Stimulated activated CD8-positive, alpha-beta memory T cell treated with anti-CD3 and anti-CD28 coated beads, Interleukin-15, amount 100 ng/mL, for 24 hours (primary cell): ENCODE measurements at places on chromosomes 12 and 14.
A peak's percentile ranks its signal among the peaks of the same experiment; 100 is the strongest.

- DNase-seq = no peak
These were observed 12.8 kb downstream of the TDG start for GRCh38 chr12:103978384-103978982.

- peak; percentile 8 for DNase-seq
These were observed 9.0 kb upstream of the OR6J1 start for GRCh38 chr14:22653012-22653621.

- no peak for DNase-seq
These were observed 9.0 kb downstream of the TPH2 start for GRCh38 chr12:71947645-71948105.

- peak; percentile 70 for DNase-seq
These were observed 131.6 kb downstream of the KSR2 start for GRCh38 chr12:117836999-117837736.

GRCh38 chr12:12450043-12450471, 93.2 kb downstream of the BORCS5 start:
- DNase-seq = no peak

- no peak for DNase-seq
These were observed 226.2 kb upstream of the LHX5 start for GRCh38 chr12:113697651-113698509.

DNA sequence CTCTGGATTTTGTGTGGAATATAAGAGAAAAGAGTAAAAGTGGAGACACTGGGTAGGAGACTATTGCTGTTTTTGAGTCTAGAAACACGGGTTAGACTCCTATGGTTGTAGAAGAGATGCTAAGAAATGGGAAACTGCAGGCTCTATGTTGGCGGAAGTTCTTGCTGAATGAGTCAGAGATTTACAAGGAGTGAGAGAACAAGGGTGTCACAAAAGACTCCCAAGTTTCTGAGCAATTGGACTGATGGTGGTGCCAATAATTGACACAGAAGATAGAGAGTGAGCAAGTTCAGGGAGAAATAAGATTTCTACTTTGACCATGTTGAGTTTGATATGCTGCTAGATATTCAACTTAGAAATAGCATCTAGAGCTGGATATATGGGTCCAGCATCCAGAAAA, 2.6 kb upstream of the PRKD1 start:
- no peak for DNase-seq

- DNase-seq = no peak
These were observed 1.6 kb downstream of the BORCS5 start for GRCh38 chr12:12358528-12358927.

GRCh38 chr12:99370421-99371138, 277.0 kb upstream of the GARIN6 start:
- no peak for DNase-seq

GRCh38 chr14:57085801-57086200, 182.9 kb downstream of the EXOC5 start:
- DNase-seq = no peak

DNA sequence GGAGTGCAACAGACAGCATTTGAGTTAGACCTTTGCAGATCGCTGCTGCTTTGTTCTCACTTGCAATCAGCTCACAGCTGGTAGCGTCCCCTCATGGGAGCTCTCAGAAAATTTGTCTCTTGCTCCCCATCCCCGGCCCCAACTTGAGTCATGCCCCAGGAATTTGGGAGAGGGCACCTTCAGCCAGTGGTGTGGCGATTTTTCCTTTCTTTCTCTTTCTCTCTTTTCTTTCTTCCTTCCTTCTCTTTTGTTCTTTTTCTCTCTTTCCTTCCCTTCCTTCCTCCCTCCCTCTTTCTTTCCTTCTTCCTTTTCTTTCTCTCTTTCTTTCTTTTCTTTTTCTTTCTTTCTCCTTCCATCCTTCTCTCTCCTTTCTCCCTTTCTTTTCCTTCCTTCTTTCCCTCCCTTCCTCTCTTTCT, 34.2 kb upstream of the MAP1LC3B2 start:
- DNase-seq = no peak

- DNase-seq = peak; percentile 98
These were observed 734 bp downstream of the FOXN3 start for GRCh38 chr14:89416002-89416995.

DNA sequence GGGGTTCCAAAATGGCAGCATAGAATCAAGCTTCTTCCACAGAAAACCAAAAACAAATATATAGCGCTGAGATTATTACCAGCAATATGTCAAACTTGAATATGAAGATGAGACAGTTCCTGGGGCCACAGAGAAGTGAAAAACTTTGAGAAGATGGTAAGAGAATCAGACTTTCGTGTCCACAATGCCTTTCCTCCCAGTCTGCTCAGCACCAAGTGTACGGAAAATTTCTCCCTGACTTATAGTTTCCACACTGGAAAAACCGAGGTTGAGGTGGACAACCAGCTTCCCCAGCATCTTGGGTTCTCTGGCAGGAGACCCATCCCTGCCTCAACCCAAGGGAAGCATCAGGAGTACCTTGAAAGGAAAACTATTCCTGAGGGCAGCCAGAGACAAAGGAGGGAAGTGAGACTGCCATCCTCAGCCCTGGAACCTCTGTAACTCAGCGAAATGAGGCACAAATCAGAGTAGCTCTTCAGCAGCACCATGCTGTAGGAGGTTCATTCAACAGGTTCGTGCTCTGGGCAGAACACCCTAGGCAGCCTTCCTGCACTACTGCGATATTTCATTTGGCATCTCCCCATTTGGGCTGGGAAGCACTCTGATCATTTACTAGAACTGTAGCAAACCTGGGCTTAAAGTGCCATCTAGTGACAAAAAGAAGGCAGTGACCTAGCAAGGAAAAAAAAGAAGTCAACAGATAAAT, 52.4 kb upstream of the CAPRIN2 start:
- DNase-seq = no peak

- DNase-seq = no peak
These were observed 134.8 kb downstream of the DUSP6 start for GRCh38 chr12:89217472-89217871.

DNA sequence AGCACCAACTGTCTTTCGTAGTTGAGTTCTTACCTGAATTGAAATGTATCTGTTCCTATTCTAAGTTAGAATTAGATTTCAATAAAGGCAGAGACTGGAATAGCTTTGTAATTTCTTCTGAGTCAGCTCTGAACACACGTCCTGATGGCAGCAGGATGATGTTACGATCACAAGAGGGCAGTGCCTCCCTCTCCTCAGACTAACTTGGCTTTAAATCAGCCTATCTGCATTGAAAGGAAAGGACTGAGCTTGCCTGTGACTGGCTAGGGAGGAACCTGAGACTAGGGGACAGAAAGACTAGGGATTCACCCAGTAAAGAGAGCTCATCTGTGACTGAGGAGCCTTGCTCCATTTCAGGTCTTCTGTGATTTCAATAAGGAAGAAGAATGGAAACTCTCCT, 323.7 kb upstream of the OR4E1 start:
- DNase-seq = no peak

GRCh38 chr12:87066326-87066725, 810.1 kb upstream of the MGAT4C start:
- no peak for DNase-seq

GRCh38 chr12:51388069-51388799, 3.0 kb downstream of the GALNT6 start:
- no peak for DNase-seq

DNA sequence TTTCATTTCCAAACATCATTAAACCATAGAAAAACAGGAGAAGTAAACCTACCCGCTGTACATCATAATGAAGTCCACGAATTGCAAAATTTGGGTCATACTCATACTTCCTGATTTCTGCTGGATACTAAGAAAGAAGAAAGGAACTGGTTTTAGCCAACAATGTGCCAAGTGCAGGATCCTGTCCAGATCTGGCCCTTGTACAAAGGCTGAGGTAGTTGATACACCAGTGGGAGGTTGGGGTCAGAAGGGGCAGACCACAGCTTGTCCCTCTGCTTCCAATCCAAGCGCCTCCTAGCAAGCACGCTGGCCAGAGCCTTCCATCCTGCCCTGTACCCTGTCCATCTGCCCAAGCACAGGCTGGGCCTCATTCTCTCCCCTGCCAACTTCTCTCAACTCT, 34.2 kb downstream of the NT5DC3 start:
- DNase-seq = no peak

GRCh38 chr14:68246074-68246785, 426.7 kb downstream of the RAD51B start:
- DNase-seq = no peak

DNA sequence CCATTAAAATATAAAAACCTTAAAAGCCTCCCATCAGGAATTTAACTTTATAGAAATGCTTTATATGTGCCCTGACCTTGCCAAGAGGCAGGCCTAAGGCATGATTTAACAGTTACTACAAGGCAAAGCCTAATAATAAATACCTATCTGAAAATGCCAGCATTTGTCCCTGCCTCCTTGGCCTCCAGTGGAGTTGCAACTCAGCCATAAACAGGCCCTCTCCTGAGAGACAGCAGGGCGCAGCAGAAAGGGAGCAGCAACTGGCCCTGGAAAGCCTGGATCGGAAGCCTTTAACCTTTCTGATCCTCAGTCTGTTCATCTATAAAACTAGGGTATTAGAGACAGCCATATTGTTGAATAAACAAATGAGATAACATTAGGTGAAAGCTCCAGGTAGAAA, 324.4 kb downstream of the PAWR start:
- no peak for DNase-seq

GRCh38 chr12:68158432-68158831, 1.1 kb downstream of the IFNG start:
- no peak for DNase-seq

DNA sequence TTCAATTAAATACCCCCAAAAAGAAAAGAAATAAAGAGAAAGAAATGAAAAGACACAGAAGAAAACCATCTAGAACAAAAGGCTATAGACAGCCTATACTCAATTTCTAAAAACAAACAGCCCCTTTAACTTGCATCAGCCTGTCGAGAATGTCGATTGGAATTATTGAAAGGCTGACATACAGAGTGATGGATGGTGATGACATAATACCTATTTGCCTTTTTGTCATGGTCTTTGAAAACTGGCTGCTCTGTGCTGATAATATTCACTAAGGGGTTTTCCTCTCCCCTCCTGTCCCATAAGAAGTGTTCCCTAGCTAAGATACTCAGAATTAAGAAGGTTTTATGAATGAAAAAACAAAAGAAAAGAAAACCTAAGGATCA, 393.7 kb downstream of the SOX5 start:
- no peak for DNase-seq

DNA sequence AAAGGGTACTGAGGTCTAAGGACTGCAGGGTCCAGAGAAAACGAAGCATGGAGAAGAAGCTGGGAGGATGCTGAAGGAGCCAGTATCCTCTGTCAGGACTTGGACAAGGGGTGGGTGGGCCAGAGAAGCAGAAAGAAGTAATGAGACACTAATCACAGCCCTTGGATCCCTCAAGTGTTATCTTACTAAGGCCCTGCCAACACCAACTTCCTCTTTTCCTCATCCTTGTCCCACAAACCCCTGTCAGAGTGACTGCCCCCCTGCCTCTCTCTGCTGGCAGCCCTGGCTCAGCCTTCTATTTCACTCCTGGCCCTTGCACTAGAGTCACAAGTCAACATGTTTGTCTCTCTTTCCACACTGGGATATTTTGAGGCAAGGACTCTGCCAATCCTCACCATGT, 3.8 kb upstream of the ASIC1 start:
- no peak for DNase-seq

- DNase-seq = no peak
These were observed 45.7 kb upstream of the KCNA5 start for GRCh38 chr12:4997939-4998338.

- DNase-seq = no peak
These were observed 139.7 kb downstream of the HELB start for GRCh38 chr12:66441905-66442559.

GRCh38 chr12:94732367-94732990, 82.1 kb upstream of the TMCC3 start:
- DNase-seq = no peak

GRCh38 chr12:38785381-38785780, 120.0 kb downstream of the CPNE8 start:
- DNase-seq = no peak

GRCh38 chr12:3882896-3883564, 9.8 kb upstream of the PARP11 start:
- no peak for DNase-seq

DNA sequence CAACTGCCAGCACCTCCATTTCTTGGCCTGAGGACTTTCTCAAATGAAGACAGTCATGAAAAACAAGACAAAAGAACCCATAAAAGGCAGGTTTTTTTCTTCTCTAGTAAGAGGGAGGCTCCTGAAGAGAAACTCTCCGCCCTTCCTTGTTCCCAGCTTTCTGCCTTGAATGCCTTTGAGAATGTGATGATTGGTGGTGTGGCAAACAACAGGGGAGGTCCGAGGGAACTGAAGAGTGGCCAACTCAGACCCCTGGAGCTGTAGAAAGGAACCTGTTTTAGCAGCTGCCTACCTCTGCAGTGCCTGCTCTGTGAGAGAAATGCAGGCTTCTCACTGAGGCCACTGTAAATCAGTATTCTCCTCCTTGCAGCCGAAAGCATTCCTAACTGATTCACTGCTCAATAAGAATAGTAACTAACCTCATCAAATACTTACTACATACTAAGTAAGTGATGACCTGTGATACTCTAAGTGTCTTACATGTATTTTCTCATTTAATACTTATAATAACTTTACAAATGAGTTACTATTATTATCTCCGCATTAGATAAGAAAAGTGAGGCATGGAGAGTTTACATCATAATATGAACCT, 16.7 kb upstream of the ERC1 start:
- no peak for DNase-seq

DNA sequence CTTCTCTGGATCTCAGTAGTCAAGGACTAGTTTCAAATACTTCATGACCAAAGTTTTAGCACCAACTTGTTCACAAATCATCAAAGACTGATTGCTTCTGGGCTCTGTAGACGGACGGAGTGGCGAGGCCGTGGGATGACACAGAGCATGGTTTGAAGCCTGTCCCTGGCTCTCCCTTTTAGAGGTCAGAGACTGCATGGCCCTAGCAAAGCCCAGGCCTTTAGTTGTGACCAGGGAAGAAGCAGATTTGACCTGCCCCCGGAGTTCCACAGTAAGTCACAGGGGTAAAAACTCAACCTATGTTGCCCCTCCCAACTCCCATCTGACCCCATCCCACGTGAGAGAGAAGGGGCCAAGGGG, 90.4 kb downstream of the SYNE3 start:
- no peak for DNase-seq
